ENCODE measurements at places on chromosomes 2 and 18. TPM values are rescaled to one million over a fixed set of nuclear protein-coding genes. Genes with fewer than 3 reads are reported as not detected.

REG3A gene
- total RNA-seq, result not detected

IL36A gene
- not detected for total RNA-seq

POTEJ gene
- total RNA-seq, result not detected

STARD6 gene
- not detected for total RNA-seq

CYP26B1 gene
- total RNA-seq, result 2.5 TPM

ADAM17 gene
- 15.8 TPM for total RNA-seq

GALNT14 gene
- not detected for total RNA-seq

ASXL3 gene
- 8.7 TPM for total RNA-seq

SGPP2 gene
- total RNA-seq, result 1.1 TPM

SLC4A3 gene
- total RNA-seq, result 1.1 TPM

WDR33 gene
- 37.8 TPM for total RNA-seq

SGO2 gene
- 3.3 TPM for total RNA-seq

RRM2 gene
- total RNA-seq, result 4.3 TPM

PKDCC gene
- total RNA-seq, result 91.0 TPM

UPP2 gene
- not detected for total RNA-seq

SLC14A1 gene
- total RNA-seq, result 1.3 TPM

STPG4 gene
- total RNA-seq, result 0.66 TPM

FAP gene
- total RNA-seq, result 35.7 TPM

MAP2 gene
- 11.9 TPM for total RNA-seq

REG1B gene
- total RNA-seq, result not detected

HOXD13 gene
- total RNA-seq, result 48.9 TPM

SNTG2 gene
- total RNA-seq, result 0.99 TPM

MYO3B gene
- total RNA-seq, result not detected

RAPH1 gene
- 13.8 TPM for total RNA-seq

PCARE gene
- total RNA-seq, result 0.14 TPM

PARD3B gene
- total RNA-seq, result 51.5 TPM

ACVR2A gene
- total RNA-seq, result 28.2 TPM

SCN3A gene
- 2.0 TPM for total RNA-seq

IL36B gene
- not detected for total RNA-seq

TMEM200C gene
- total RNA-seq, result 0.66 TPM

AQP12A gene
- total RNA-seq, result not detected
